ENCODE measurements at places on chromosomes 1 and 21.

- no peak for DNase-seq
These were observed 724 bp downstream of the ST7L start for GRCh38 chr1:112618114-112618720.

- no peak for DNase-seq
These were observed 84.8 kb upstream of the BCAR3 start for GRCh38 chr1:93766451-93766850.

GRCh38 chr1:24052220-24052619, 59.7 kb downstream of the MYOM3 start:
- no peak for DNase-seq

DNA sequence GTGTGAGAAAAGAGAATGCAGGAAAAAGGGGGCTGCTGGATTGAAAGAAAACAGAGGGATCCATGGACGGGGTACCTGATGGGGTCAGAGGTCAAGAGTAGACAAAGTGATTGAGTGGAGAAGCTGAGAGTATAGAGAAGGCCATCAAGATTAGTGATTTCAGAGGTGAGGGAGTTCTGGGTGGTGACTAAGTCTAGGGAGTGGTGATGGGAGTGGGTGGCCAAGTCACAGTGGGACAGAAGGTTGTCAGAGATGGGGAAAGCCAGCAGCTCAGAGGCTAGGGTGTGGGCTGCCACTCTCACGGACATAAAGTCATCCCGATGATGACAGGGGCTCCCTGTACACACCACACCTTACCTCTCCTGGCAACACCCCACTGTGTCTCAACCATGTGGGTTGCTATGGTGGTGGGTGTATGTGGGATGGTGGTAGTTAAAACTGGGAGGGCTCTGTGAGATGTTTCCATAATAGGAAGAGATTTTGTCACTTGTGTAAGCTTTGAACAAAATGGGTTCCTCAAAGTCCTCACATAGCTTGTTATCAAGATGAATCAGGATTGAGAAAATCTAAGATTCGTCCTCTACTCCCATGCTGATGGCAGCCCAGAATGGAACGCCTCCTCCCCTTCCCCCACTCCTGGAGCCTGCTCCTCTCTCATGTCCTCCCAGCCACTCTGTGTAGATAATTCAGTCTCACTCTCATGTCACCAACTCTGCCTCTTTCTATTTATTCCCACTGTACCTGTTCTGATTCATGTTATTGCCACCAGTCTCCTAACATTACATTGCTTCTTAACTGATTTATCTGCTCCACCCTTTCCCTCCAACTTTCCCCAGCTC, 20.3 kb upstream of the CSF1 start:
- DNase-seq = no peak

GRCh38 chr21:41037212-41037611, 130.7 kb upstream of the BACE2 start:
- DNase-seq = no peak

Data from foreskin melanocyte (primary cell).